KG1 (cell line): ENCODE measurements at places on chromosomes 3 and 15.

GRCh38 chr15:75842722-75843677 lies at the start of gene UBE2Q2:
Gene UBE2Q2 (plus strand): TSS chr15:75843447. CDS start chr15:75843667, 220 bp downstream.
- peak; percentile 54 for DNase-seq

GRCh38 chr3:193640165-193640715 lies 47.2 kb downstream of the OPA1 start:
- DNase-seq = no peak

DNA sequence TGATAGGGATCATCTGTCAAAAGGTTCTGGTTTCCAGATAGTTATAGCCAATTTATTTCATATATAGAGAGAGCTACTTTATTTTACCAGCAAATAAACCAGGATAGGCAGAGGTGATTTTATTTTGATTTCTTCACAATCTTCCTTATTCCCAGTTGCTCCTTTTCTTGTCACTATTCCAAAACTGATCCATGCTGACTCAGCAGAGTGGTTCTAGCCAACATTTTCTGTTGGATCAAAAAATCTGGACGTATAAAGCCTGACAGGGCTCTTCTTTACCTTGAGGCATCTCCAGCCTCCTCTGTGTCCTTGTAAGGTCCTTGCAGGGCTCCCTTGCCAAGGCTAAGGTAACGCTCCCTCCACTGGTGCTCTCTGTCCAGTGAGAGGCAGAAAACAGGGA lies 15.8 kb downstream of the HDC start:
- no peak for DNase-seq

DNA sequence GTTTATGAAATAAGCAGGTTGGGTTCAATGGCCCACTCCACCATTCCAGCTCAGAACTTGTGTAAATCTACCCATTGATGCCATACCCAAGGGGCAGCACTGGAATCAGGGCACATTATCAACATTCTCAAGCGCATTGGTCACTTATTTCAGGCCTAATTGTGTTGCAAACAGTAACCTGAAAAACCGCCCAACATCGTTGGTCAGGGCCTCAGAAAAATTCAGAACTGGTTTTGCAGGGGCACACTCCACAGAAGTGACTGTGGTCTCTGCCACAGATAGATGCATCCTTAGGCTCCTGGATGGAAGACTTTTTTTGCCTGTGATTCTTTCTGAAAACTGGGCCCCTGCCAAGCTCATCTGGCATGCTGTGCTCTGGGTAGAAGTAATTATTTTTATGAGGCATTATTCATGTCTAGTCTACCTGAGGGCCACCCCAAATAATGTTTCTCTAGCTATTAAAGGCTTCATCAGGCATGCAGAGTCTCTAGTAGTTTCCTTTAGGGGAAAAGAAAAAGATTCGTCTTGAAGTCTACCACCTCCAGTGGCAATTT lies 21.7 kb upstream of the LRTM1 start:
- no peak for DNase-seq
